ENCODE measurements at places on chromosomes 3 and 15.

GRCh38 chr3:196007744-196008335 is 74.0 kb downstream of the TFRC start:
- DNase-seq = no peak

DNA sequence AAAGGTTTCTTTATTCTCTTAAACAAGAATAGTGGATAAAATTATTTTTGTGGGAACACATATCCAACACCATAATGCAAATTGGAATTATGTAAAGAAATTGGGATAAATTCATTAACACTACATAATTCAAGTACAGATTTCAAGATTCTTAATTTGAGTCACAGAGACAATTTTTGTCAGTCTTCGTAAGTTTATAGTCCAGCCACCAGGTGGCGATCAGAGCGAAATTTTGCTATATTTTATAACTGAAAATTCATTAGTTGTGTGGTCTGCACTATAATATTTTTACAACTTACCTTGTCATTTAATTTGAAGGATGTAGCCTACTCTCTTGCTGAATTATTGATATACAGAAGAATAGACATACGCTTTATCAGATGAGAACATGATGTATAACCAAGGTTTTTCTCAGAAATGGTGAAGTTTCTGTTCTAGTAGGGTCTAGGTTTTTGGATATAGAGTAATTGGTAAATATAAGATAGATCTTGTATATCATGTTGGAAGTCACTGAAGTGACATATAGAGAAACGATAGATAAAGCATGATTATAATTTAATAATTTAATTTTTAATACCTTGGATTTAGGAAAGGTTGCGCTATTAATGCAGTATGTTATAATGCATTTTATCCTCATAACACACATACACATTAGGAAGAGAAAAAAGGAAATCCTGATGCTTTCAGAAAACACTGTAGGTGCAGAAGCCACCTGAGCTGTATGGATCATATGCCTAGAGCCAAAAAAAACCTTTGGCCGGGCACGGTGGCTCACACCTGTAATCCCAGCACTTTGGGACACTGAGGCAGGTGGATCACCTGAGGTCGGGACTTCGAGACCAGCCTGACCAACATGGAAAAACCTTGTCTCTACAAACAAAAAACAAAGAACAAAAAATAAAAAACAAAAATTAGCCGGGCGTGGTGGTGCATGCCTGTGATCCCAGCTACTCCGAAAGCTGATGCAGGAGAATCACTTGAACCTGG is 31.7 kb downstream of the PLSCR4 start:
- DNase-seq = no peak

GRCh38 chr3:53193466-53194209 is 32.6 kb downstream of the PRKCD start:
- DNase-seq = no peak

DNA sequence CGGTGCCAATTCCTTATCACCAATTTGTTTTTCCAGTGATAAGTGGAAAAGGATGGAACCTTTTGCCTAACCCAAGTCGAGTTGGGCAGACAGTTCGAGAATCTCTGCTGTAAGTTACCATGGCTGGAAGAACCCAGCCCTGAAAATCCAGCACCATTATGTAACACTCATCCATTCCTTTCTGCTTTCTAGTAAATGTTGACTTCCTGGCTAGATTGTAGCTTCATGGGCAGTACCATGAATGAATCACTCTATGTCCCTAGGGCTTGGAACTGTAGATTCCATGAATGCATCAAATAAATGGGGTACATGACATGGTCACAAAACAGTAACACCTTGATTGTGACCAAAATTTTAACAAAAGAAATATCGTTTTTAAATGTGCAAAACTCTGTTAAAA is 14.0 kb downstream of the CHCHD4 start:
- DNase-seq = no peak

DNA sequence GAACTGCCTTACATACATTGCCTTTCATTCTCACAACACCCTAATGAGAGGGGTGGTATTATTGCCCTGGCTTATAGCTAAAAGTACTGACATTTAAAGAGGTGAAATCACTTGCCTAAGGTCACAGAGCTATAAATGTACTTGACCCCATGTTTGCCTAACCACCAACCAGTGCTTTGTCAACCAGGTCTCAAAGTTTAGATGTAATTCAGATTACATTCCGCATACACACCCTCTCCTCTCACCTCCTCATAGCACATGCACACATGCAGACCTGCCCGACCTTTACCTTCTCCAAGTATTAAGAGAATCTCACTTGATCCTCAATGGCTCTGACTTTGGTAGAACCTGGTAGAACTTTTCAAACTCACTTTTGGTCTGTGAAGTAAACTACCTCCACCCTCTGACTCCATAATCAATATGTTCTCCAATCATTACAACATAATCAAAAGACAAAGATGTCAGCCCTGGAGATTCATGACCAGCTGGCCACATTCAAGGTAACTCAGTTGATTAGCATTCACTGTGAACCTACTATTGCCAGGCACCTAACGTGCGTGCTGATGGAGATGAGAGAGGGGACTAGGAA is 63.2 kb upstream of the HES1 start:
- DNase-seq = no peak

GRCh38 chr3:98612587-98612986 is 19.2 kb upstream of the CPOX start:
- no peak for DNase-seq

GRCh38 chr3:195738274-195739044 is 17.7 kb downstream of the MUC20 start:
- DNase-seq = no peak

DNA sequence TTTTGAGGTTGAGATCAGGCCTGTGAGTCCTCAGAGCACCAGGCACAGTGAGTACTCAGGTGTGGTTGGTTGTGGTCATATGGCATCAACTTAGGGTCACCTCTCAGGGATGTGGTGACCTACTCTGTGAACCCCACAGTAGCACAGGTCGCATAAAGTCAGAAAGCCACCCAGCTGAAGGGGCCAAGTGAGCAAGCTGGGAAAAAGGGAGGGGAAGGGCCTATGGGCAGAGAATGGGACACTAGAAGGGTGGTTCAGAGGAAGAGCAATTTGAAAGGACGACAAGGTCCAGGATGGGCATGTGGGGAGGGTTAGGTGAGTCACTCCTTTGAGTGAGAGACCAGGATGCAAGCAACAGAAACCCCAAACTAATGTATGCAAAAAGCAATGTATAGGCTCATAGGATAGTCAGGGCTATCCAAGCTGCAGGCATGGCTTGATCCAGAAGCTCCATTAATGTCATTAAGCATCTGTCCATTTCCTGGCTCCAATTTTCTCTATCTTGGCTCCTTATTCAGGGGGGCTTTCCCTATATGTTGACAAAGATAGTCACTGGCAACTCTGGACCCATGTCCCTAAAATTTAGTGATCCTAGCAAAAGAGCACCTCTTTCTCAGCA is 33.5 kb downstream of the HMCES start:
- DNase-seq = no peak

DNA sequence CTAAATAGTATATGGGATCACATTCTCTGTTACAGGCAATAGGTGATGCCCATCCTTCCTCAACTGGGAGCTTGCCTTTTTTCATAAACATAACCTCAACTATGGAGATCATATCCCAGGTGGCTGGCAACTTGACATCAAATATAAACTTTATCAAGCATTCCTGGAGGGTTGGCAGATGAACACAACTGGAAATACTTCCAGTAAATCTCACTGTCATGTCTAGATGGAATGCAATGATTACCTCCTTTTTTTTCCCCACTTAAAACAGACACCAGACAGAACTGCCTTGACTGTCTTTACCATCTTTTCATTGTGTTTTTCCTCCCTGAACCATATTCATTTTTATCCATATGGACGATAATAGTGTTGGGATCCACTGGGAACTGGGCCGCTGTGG is 43.1 kb upstream of the PFN2 start:
- DNase-seq = no peak

GRCh38 chr15:42999201-42999779 is 78.7 kb upstream of the TTBK2 start:
- no peak for DNase-seq

DNA sequence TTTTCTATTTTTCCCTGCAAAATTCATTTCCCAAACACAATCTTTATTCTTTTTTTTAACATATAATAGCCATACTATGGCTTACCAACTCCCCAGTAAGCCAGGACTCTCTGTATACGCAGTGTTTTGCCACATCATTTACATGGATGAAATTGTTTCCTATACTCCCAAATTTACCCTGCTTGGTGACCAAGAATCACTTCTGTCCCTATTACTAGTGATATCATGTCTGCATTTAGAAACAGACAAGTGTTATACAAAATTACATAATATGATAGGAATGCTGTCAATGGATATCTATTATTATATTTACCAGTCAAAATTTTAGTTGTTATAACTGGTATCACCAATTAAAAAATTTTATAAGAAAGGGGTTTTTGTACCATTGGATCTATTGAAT is 77.8 kb downstream of the LIPC start:
- no peak for DNase-seq

- DNase-seq = no peak
These were observed 28.8 kb downstream of the TMED3 start for GRCh38 chr15:79339588-79340314.

GRCh38 chr3:171850320-171850959 is 7.3 kb downstream of the TMEM212 start:
- no peak for DNase-seq

DNA sequence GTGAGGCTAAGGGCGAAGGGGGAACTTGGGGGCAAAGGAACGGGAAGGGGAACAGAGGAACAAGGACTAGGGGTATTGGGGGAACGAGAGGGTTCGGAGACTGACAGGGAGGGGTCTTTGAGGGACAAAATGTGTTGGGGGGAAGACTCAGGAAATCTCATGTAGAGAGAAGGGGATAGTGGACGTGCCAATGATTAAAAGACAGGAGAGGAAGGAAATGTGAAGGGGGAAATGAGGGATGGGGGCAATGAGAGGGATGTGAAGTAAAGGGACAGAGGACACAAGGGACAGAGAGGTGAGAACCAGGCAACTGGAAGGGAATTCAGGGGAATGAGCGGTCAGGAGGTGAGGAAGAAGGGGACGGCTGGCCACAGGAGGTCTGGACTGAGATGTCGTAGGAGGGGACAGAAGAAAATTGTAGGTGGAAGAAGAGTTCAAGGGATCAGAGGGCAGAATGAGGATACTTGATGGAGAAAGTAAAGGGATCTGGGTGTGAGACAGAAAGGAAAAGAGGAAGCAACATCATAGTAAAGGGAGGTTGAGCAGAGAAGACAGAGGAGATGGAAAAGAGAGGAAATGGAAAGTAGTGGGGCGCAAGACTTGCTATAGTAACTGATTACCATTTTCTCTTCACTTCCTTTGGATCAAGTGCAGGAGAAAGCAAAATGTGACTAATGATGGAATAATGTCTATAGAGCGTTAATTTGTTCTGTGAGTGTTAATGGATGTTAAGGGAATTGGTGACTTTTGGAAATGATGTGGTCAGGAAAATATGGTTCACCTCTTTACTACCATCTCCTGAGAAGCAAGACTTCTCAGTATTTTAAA is 749 bp downstream of the RAB8B start:
- no peak for DNase-seq

DNA sequence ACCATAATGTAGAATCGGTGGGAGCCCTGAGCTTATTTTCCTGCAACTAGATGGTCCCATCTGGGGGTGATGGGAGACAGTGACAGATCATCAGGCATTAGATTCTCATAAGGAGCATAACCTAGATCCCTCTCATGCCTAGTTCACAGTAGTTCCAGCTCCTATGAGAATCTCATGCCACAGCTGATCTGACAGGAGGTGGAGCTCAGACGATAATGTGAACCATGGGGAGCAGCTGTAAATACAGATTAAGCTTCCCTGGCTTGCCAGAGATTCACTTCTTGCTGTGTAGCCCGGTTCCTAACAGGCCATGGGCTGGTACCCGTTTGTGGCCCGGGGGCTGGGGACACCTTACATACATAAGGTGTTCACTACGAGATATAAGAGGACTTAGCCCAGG is 67.5 kb upstream of the LRRFIP2 start:
- peak; percentile 87 for DNase-seq

DNA sequence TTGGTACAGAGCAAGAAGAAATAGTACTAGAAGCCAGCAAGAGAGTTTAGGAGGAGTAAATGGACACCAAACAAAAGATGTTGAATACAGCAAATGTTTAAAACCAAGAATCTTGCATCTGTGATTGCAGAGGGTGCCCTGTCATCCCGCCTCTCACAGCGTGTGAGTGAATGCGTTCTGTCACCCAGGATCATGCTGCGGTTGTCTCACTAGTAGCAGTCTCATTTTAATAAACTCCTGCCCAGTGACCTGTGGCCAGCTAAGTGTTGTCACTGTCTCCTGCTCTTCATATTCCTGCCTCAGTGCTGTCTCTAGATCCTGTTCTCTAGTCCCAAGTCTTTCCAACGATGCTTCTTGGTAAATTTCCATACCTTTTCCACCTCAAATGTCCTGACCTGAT is 584.6 kb downstream of the MCTP2 start:
- DNase-seq = no peak

GRCh38 chr15:65870889-65871533 is 1.7 kb downstream of the RAB11A start:
- no peak for DNase-seq

DNA sequence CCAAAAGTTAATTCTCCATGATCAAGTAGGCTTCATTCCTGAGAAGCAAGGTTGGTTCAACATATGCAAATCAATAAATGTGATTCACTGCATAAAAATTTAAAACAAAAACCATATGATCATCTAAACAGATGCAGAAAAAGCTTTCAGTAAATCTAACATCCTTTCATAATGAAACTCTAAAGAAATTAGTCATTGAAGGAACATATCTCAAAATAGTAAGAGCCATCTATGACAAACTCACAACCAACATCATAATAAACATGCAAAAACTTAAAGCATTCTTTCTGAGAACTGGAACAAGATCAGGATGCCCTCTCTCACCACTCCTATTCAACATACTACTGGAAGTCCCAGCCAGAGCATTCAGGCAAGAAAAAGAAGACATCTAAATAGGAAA is 254.1 kb downstream of the AGBL1 start:
- no peak for DNase-seq

- no peak for DNase-seq
These were observed 789.3 kb downstream of the IGSF11 start for GRCh38 chr3:118245312-118245711.

DNA sequence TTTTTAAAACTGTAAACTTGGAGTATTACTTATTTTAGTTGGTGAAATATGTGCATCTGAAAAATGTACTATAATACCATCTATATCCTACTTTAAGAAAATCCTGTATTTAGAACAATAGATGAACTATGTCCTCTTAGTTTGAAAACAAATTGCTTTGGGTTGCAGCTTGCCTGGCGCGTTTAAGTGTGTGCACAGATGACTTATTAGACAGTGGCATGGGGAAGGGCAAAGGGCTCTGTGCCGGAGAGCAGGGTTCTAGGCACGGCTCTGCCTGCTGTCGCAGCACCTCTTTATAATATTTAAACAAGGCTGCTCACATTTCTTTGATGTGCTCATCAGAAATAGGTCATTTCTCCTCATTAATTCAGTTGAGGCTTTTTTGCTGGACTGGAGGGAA is 10.0 kb downstream of the PXK start:
- no peak for DNase-seq

DNA sequence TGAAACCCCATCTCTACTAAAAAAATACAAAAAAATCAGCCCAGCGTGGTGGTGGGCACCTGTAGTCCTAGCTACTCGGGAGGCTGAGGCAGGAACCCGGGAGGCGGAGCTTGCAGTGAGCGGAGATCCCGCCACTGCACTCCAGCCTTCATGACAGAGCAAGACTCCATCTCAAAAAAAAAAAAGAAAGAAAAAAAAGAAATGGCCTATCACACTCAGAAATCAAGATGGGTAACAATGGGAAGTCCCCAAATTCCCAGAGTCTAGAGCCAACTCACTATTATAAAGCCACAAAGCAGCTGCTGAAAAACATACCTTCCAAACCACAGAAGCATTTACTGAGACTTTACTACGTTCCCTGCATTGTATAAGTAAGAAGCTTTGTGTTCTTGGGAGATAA is 7.5 kb downstream of the HDGFL3 start:
- no peak for DNase-seq
